ENCODE measurements at places on chromosomes 11 and 22. TPM values are rescaled to one million over a fixed set of nuclear protein-coding genes. Genes with fewer than 3 reads are reported as not detected.

The MS4A7 gene
- 21.8 TPM for polyA plus RNA-seq

The NARS2 gene
- 30.1 TPM for polyA plus RNA-seq

The TMEM123 gene
- 174 TPM for polyA plus RNA-seq

The CECR2 gene
- polyA plus RNA-seq: 0.27 TPM

The OR52H1 gene
- not detected for polyA plus RNA-seq

The MMP12 gene
- 12.5 TPM for polyA plus RNA-seq

The F2 gene
- polyA plus RNA-seq: 0.07 TPM

DNA sequence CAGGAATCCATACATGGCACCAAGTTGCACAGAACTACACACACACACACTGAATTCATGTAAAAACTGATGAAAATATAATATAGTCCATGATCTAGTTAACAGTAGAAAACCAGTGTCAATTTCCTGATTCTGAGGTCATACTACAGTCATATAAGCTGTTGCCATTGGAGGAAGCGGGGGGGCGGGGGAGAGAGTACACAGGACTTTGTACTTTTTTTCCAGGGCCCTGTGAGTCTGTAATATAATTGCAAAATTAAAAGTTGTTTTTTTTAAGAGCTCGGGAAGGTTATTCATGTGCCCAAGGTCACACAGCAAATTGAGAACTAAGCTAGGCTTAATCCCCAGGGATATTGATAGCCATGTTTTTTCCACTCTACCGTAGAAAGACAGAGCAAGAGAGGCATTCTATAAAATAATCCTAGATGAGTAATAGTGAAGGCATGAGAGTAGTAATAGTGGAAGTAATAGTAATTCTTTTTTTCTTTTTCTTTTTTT is 312.3 kb downstream of the MN1 start:
- DNase-seq: no peak

GRCh38 chr11:108858622-108859021 is 193.8 kb downstream of the DDX10 start:
- DNase-seq: no peak

- DNase-seq: no peak
These were observed 12.2 kb downstream of the NEU3 start for GRCh38 chr11:75000975-75001354.

GRCh38 chr11:42490506-42490905 is 821.3 kb upstream of the API5 start:
- no peak for DNase-seq
